Activated CD8-positive, alpha-beta memory T cell treated with anti-CD3 and anti-CD28 coated beads for 1 hour (primary cell): ENCODE measurements at places on chromosomes 6 and 20.

- no peak for DNase-seq
Measured at GRCh38 chr20:47568019-47568418, 66.3 kb downstream of the NCOA3 start.

- no peak for DNase-seq
Measured at GRCh38 chr6:148112851-148113319, 229.8 kb upstream of the SASH1 start.

DNA sequence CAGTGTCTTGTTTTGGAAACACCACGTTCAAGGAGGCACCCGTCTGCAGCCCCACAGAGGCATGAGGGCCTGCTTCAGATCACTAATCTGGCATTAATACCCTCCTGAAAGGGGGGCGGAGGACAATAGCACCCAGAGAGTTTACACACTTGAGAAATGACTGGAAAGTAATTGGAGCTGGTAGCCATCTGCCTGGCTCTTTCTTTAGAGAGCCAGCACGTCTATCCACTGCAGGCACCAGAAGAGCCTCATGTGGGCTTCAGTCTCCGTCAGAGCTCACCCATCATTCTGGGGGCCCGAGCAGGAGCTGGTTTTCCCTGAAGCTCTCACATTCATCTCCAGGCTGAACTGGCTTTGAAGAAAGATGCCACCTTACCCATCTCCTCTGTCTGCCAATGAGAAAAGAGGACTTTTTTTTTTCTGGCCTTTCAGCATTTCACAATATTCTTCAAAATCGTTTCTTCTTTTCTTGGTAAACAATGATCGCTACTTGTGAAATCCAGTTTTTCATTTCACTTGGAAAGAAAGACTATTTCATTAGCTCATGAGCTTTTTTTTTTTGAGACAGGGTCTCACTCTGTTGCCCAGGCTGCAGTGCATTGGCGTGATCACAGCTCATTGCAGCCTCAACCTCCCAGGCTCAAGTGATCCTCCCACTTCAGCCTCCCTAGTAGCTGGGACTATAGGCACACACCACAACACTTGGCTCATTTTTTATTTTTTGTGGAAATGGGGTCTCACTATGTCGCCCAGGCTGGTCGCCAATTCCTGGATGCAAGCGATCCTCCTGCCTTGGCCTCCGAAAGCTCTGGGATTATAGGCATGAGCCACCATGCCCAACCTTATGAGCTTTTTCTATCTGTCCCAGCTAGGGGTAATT is 124.7 kb upstream of the ZNF217 start:
- no peak for DNase-seq

- no peak for DNase-seq
Measured at GRCh38 chr6:150652848-150653613, 53.3 kb downstream of the PLEKHG1 start.

GRCh38 chr6:39005774-39006173 is 42.8 kb upstream of the GLP1R start:
- no peak for DNase-seq

DNA sequence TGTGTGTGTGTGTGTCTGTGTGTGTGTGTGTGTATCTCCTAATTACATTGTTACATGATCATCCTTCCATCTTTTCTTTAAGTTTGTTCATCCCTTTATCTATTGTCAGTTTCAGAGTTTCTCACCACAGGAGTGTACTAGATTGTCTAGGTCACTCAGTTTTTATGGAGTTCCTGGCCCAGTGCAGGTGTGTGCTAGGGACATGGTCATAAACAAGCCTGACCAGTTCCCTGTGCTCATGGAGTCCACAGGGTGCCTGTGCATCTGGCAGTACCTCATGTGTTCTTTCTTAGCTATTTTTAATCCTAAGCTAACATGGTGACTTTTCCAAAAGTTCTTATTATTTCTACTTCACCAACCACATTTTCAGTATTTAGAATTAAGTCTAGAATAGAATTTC is 43.9 kb downstream of the PHACTR2 start:
- DNase-seq: no peak

DNA sequence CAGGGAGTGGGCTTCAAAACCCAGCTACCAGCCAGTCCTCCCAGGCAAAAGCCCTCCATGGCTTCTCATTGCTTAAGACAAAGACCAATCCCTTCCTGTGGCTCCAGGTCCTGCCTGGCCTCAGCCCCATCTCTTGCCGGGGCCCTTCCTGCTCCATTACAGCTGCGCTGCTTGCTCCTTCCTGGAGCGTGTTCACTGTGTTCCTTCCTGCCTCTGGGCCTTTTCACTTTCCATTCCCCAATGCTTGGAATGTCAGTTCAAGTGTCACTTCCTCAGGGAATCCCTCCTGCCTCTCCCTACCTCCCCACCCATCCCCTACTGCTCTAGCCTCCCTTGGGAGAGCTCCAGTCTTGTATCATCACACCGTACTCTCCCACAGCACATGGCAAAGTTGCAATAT is 11.1 kb upstream of the ITPR3 start:
- DNase-seq: no peak

DNA sequence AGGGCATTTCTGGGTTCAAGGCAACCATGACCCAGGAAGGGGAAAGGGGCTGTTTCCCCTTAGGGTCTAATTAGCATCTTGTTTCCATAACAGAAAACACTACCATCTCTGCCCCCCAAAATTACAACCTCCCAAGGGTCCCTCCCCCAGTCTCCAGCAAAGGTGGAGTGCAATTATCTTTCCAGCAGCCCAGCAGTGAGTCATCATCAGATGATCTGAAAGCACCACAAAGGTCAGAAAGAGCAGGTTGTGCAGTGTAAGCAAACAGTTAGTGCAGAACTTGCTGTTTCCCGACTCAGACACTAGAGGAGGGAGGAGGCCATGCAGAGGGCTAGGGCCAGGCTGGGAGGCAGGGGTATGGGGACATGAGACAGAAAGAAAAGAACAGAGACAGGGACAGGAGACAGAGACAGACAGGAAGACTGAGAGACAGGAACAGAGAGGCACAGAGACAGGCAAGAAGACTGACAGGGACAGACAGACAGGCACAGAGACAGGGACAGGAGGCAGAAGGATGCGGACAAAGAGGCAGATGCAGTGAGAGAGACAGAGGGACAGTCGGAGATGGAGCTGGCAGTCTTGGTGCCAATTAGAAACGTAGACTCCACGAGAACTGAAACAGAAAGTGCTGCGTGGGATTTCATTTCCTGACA is 62.5 kb downstream of the PYGB start:
- DNase-seq: no peak

- no peak for DNase-seq
Measured at GRCh38 chr6:122484760-122485159, 13.2 kb upstream of the SERINC1 start.

- no peak for DNase-seq
Measured at GRCh38 chr6:56357616-56358373, 110.4 kb upstream of the COL21A1 start.

GRCh38 chr6:41021832-41022231 is 17.2 kb downstream of the UNC5CL start:
- no peak for DNase-seq

GRCh38 chr20:58131151-58131550 is 97.3 kb downstream of the ANKRD60 start:
- no peak for DNase-seq

- no peak for DNase-seq
Measured at GRCh38 chr20:60869087-60869486, 383.0 kb upstream of the CDH4 start.

GRCh38 chr6:149169761-149170511 is 147.6 kb upstream of the TAB2 start:
- no peak for DNase-seq

GRCh38 chr6:109301418-109301817 is 80.8 kb downstream of the CD164 start:
- DNase-seq: no peak

DNA sequence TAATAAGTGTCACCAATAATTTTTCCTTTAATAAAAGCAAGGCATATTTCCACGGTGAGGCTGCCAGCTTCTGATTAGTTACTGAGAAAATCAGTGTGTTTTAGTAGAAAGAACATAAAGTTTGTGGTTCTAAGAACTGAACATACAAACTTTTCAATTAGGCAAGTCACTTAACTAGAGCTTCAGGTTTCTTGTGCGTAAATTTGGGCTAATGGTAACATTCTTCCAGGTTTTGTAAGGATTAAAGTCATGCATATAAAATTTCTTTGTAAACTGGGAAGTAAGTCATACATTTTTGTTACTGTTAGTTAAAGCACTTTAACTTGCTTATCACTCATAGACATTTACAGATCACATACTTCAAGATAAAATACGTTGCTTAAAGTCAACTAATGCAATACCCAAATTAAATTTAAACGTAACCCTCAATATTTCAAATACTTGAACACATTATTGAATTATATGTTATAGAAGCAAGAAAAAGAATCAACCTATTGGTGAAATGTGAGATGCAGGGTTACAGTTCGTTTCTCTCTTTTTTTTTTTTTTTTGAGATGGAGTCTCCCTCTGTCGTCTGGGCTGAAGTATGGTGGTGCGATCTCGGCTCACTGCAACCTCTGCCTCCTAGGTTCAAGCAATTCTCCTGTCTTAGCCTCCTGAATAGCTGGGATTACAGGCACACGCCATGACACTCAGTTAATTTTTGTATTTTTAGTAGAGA is 327.3 kb upstream of the NOX3 start:
- DNase-seq: no peak

GRCh38 chr20:30811885-30812671 is 445.4 kb upstream of the DEFB115 start:
- no peak for DNase-seq

GRCh38 chr6:13515912-13516311 is 28.5 kb upstream of the GFOD1 start:
- DNase-seq: no peak

GRCh38 chr20:50746138-50746940 is 15.0 kb downstream of the PARD6B start:
- no peak for DNase-seq

- DNase-seq: no peak
Measured at GRCh38 chr20:57884956-57885355, 175.1 kb upstream of the PMEPA1 start.

- DNase-seq: no peak
Measured at GRCh38 chr20:46261456-46262253, 46.6 kb downstream of the CDH22 start.

- no peak for DNase-seq
Measured at GRCh38 chr6:8207191-8207868, 105.0 kb upstream of the EEF1E1 start.

DNA sequence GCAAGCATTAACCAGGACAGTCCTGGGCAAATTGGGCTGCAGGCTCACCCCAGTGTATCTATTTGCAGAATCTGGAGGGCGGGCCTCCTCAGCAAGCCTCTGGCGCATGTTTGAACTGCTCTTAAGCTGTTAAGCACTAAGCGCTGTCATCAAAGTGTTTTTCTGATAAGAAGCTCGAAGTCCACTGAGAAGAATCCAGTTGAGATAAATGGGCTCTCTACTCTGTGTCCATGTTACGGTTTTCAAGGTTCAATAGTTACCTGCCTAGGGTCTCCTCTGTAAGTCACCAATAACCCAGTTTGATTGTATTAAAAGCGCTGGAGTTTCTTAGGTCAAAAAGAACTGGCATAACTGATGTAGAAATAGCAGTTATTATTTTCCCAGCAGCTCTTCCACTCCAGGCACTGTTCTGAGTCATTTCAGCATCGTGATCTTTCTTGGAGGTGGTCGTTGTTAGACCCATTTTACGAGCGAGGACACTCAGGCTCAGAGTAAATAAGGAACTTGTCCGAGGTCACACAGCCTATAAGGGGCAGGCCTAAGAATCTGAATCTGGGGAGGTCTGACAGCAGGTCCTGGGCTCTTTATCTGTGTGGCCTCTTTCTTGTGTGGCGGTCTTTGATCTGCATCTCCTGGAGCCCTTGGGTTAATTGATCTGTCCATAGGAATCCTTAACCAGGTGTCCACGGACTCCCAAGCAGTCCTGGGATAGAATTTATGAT is 207.4 kb upstream of the ZNF217 start:
- no peak for DNase-seq

DNA sequence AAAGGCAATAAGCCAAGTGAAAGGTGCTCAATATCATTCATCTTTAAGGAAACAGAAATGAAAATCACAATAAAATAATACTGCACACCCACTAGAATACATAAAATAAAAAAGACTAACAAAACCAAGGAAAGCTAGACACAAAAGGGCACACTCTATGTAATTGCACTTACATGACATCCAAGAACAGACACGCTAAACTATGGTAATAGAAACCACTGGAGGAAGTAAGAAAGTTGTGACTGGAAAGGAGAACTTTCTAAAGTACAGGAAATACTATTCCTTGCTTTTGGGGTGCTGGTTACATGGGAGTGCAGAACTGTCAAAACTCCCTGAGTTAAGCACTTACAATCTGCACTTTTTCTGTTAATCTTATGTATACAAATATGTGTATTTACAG is 253.7 kb upstream of the RUNX2 start:
- no peak for DNase-seq

DNA sequence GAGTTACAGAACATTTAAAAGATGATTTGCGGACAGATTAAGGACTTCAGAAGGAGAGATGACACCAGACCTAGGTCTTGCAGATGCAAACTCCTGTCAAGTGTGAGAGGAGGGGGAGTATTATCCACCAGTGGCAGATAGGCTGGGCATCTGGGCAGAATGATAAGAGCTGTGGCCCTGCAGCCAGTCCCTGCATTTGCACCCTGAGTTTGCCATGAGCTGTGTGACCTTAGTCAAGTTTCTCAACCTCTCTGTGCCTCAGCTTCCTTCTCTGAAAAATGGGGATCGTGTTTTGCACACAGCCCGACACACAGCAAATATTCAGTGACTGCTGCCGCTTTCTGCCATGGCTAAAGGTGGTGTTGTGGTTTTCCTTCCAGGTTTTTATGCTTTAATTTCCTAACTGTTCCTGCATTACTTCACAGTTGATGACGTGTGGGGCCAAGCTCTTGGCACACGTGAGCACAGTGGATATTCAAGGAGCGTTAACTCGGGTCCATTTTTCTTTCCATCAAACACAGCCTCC is 516.2 kb downstream of the CDH26 start:
- DNase-seq: no peak

GRCh38 chr6:33236328-33236727 is 28.0 kb downstream of the RING1 start:
- no peak for DNase-seq
